ENCODE measurements at places on chromosomes 11 and 22.

GRCh38 chr22:26889802-26890201, 232.4 kb downstream of the MIAT start:
- no peak for DNase-seq

- DNase-seq: no peak
Measured at GRCh38 chr11:2728663-2729332, 29.0 kb upstream of the KCNQ1OT1 start.

- DNase-seq: no peak
Measured at GRCh38 chr11:584287-584686, 8.0 kb downstream of the PHRF1 start.

DNA sequence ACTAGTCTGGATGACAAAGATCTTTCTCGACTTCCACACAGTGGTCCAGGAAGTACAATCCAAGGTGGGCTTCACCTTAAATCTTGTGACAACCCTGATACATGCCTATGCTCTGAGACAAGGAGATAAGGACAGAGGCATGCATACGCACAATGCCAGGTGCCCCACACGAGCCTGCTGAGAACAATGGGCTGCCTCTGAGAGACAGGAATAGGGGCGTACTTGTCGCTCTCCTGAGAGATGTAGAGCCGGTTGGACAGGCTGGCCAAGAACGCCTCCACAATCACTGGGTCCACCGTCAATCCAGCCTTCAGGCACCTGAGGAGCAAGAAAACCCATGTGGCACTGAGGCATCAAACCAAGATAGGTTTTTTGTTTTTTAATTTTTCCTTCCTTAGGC, 25.5 kb downstream of the SERPIND1 start:
- DNase-seq: no peak
